Kidney tubule cell (primary cell): ENCODE measurements at places on chromosomes 1 and 21.

- peak; percentile 17 for DNase-seq
These were observed 104.0 kb upstream of the OLIG2 start for GRCh38 chr21:32921632-32922230.

- DNase-seq, result no peak
These were observed 29.8 kb downstream of the DBT start for GRCh38 chr1:100219883-100220282.

DNA sequence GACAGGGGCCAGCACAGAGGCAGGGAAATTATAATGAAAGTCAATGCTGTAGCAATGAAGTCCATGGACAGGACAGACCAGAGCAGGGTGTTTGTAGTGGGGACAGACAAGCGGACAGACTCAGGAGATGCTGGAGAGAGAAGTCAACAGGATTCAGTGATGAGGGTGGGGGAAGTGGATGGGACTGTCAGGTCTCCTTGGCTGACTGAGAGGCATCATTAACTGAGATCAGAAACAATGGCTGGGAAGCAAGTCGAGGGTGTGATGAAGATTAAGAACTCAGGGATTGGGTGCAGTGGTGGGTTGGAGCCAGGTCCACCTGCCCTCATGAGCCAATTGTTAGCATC lies 25.5 kb downstream of the CD58 start:
- DNase-seq, result no peak

DNA sequence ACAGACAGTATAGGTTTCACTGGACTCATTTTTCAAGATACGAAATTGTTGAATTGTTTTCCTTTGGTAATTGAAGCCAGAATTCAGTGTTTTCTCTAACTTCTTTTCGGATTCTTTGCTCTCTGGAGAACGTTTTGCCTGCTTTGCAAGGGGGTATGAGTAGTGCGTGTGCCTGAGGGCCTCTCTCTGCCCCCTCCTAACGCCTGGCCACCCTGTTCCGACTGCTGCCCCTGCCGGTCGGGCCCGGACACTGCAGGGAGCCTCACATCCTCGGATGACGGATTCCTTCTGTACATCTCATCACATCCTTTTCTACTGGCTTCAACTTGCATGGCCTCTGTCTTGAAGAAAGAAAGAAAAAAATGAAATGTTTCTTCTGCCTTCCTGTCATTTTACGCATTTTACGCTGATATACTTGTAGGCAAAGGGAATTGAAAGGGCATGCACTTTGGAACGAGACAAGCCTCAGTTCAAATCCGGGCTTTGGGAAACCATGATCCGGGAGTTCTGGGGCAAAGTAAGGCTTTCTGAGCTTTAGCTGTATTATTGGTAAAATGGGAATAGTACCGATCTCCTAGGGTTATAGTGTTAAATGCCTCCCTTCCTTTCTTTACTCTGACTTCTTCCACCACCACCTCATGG lies 65.1 kb downstream of the DISC1 start:
- peak; percentile 39 for DNase-seq

DNA sequence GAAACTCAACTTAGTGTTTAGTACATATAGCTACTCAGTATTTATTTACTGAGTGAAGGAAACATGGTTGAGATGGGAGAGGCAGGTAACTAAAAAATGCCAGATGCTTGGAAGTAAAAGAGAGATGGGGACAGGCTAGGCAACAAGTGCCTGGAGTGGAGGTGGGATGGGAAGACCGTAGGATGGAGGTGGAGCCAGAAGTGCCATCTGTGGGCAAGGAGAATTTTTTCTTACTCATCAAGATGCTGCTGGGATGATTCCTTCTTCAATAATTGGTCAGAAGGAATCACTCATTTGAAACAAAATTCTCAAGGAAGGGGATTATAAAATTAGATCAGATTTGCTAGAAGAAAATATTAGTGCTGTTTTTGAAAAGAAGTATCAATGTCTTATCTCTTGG lies 72.9 kb downstream of the IFI44 start:
- DNase-seq, result peak; percentile 23

GRCh38 chr1:229066591-229066990 lies 204.3 kb upstream of the RAB4A start:
- DNase-seq, result no peak

DNA sequence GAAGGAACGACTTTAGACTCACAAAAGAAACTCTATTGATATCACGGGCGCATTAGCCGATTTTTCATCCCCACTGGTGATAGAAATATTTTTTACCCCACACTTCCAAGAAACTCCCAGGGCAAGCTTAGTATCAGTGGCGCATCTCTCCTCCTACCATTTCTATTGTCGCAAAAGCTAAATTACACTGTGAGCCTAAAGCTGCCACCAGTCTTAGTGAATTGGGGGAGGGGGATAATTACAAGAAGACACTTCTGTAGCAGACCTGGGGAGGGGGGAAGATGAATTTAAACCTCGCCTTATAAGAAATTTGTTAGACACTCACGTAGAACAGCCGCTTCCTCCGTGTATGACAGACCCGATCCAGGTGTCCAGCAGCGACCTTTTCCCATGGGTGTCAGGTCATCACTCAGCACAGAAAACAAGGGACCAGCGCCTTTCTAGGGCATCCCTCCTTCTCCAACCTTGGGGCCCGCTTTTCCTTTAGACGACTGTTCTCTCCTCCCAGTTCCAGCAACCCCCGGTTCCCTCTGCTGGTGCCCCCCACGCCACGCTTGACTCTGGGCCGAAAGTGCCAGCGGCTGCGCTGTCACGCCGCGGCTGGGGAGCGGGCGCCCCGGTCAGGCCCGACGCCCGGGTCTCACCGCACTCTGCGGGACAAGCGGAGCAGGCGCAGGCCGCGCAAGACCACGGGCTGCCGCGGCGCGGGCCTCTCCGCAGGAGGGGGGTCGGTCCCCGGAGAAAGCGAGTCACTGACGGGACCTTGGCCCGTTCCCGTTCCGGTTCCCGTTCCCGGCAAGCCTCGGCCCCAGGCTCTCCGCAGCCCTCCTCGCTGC lies 821 bp downstream of the PHC2 start:
- peak; percentile 35 for DNase-seq

DNA sequence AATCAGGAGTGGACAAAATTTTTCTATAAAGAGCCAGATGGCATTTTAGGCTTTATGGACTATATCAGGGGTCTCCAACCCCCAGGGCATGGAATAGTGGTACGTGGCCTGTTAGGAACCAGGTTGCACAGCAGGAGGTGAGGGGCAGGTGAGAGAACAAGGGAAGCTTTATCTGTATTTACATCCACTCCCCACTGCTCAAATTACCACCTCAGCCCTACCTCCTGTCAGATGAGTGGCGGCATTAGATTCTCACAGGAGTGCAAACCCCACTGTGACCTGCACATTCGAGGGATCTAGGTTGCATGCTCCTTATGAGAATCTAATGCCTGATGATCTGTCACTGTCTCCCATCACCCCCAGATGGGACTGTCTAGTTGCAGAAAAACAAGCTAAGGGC lies 13.9 kb downstream of the PHTF1 start:
- DNase-seq, result no peak

DNA sequence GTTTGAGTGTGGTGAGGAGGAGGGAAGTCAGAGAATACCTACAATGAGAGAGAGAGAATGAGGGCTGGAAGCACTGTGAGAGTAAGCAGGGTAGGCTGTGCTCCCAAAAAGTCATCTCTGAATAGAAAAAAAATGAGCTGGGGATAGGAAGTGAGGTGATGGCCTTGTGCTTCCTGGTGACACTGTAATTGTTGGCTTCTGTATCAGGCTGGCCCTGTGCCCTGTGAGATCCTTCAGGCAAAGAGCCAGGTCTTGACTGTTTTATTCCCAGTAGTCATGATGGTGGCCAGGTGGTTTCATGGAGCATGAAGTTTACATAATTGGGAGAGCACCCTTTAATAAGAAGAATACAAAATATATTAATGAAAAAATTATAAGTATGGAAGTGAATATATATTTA lies 20.4 kb upstream of the SPATA6 start:
- peak; percentile 46 for DNase-seq

GRCh38 chr1:205275133-205275532 lies 46.4 kb downstream of the NUAK2 start:
- peak; percentile 53 for DNase-seq

DNA sequence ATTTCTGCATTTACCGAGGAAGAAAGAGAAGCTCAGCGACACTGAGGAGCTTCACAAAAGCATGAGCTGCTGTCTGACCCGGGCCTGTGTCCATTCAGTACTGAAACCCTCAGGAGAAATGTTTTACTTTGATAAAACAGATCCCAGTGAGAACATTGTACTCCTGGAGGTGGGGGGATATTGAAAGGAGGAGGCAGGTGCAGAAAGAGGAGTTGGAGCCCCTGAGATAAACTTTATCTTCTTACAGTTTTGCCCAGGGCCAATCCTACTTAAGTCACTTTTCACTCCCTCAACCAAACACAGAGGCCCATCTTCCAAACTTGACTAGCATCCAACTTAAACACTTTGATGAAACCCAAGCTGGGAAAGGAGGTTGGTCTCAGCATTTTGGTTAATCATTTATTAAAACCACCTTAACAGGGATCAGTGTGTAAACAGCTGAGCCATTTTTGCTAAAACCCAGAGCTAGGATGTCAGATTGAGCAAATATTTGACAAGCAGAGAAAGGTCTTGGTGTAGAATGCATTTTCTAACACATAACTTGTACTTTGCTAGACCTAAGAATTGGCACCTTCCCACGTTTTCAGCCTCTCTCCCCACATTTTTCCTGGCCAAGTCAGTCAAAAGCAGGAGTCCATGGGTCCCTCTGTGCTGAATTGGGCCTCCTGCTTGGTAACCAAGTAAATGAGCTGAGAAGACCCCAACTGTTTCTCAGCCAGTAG lies 32.5 kb upstream of the SARS1 start:
- DNase-seq, result peak; percentile 75

DNA sequence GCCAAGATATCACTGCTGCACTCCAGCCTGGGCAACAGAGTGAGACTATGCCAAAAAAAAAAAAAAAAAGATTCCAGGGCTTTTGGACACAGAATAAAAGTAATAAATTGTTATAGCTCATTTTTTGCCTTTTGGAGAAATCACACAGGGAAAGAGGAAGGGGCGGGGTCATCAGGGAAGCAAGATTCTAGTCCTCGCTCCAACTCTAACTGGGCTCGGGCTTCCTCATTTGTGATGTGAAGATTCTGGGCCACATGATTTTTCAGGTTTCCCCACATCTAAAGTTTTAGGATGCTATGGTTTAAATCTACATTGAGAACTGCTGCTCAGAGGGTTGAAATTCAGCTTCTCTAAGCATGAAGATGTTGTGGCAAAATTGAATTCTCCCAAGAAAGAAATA lies 179.3 kb upstream of the PLXNA2 start:
- no peak for DNase-seq

DNA sequence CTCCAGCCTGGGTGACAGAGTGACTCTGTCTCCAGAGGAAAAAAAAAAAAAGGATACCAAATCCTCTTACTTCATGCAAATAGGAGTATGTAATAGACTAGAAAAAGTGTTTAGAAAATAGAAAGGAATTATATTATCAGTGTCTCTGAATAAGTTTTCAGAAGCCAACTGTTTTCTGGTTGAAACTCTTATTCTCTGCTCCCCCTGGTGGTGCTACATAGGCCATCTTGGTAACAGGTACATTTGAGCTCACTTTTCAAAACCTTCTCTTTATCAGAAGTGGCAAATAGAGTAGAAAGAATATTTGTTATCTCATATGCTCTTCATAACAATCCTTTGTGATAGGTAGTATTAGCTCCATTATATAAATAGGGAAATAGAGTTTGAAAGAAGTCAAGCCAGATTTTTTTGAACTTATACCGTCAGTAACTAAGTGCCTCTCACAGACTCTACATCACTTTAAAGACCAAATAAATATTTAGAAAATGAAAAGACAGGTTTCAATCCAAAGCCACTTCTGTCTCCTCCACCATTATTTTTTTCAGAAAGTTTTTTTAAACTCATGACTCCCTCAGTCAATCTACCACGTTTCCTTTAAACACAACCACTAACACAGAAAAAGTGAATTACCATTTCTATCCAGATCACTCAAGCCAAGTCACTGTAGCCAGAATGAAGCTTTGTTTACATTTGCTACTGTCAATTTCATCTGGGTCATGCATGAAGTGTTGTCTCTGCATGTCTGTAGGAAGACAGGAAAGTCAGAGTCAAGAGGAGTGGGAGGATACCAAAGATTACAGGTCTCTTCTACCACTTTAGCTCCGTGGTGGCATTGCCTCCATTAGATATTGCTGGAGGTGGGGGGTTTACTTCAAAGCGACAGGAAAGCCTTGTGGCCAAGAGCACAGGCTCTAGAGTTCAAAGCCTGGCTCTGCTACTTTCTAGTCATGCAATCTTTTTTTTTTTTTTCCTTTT lies 45.6 kb downstream of the IL23R start:
- DNase-seq, result peak; percentile 35

- DNase-seq, result no peak
These were observed 44.8 kb downstream of the OLFML3 start for GRCh38 chr1:114024049-114024448.

DNA sequence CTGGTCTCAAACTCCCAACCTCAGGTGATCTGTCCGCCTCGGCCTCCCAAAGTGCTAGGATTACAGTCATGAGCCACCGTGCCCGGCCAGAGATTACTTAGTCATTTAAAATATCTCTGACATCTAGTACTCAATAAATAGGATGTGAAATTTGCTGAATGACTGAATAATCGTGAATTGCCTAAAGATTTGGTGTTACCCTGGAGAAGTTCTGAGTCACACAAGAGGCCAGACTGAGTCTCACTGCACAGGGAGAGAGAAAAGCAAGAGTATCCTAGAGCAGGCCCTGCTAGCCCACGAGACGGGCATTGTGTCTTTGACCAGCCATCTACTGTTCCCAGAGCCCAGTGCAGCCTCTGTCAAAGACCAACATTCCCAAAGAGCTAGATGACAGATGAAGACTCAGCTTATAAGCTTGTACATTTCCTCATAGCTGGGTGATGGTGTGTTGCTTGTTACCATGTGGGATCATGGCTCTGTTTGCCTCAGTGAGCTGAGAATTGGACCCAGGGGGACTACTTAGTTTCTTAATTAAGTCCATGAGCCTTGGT lies 5.6 kb upstream of the EIF4G3 start:
- DNase-seq, result peak; percentile 70

- DNase-seq, result peak; percentile 79
These were observed 9.1 kb downstream of the IFI6 start for GRCh38 chr1:27662707-27663393.

GRCh38 chr1:44566281-44567046 lies 107.8 kb downstream of the TMEM53 start:
- DNase-seq, result no peak

GRCh38 chr21:42527489-42528158 lies 14.0 kb downstream of the SLC37A1 start:
- DNase-seq, result no peak

DNA sequence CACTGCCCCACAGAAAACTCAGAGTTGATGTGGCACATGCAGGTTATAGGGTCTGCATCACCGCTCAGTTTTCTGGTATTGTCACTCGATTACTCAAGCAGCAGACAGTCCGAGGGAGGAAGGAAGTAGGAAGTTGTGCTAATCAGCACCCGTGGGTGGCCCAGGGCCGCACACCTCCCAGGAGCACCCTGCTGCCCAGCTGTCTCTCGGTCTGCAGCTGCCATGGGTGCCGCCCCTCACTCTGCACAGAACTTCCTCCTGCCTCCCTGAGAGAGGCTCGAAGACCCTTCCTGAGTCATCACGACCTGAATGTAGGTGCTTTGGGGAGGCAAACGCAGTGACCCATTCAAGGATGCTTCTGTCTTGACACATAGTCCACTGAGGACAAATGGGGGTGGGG lies 4.2 kb upstream of the TFF3 start:
- DNase-seq, result no peak
